H7 (cell line): ENCODE measurements at places on chromosomes 7 and 10. TPM values are rescaled to one million over a fixed set of nuclear protein-coding genes. Genes with fewer than 3 reads are reported as not detected.

DNA sequence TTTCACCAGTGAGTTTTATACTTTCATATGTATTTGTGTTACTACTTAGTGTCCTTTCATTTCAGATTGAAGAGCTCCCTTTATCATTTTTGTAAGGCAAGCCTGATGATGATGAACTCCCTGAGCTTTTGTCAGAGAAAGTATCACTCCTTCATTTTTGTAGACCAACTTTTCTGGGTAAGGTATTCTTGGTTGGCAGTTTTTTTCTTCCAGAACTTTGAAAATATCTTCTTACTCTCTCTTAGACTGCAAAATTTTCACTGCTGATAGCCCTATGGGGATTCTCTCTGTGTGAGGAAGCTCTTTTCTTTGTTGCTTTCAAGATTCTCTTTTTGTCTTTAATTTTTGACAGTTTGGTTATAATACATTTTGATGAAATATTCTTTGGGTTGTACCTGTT, 35.7 kb downstream of the CCDC7 start:
- no peak for DNase-seq

DNA sequence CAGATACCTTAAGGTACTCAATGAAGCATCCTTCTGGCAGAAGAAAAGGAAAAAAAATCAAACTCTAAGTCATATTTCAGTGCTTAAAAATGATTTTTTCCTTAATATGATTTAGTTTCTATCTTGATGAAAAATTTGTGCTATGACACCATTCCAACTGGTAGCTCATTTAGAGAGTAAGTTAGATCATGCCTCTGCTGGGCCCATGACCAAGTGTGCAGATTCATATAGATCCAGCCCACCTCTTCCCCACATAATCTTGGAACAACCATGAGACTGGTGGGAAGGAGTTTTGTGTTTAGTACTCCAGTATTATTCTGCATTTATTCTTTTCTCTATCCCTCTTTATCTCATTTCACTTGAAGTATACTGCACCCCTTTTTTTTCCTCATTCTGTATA, 908.3 kb downstream of the KCNMA1 start:
- DNase-seq: no peak

- no peak for DNase-seq
These were observed 128.5 kb downstream of the DKK1 start for GRCh38 chr10:52442576-52442975.

- DNase-seq: no peak
These were observed 1.9 kb upstream of the AEBP1 start for GRCh38 chr7:44101966-44102845.

SPDYE2 gene
- total RNA-seq: not detected in 2 replicates

ACBD7 gene
- 2.0 and 6.1 TPM in 2 replicates for total RNA-seq

PDAP1 gene
- total RNA-seq: 62.3 and 66.4 TPM in 2 replicates
